ENCODE measurements at places on chromosomes 3 and 15.

DNA sequence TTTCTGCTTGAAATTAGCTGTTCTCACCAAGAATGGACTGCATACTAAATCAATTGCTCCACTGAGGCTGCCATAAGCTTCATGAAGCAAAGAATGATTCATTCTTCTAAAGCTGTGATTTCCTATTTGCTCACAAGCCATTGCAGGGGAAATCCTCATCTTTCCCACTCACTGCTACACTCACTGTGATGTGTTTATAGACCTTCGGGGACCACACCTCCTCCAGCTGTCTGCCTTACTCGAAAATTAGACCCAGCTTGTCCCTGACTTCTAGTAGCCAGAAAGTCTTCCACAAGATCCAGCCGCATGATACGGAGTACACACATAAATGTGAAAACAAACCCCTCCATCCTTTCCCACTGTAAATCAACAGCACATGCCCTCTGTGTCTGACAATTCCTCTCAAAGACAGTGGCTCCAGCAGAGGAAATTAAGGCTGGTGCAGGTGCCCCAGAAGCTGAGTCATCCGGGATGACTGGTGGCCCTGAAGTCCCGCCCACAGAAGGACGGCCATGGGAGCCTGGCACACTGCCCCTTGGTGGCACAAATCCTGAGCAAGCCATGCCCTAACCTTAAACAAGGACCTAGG, 172.0 kb downstream of the STT3B start:
- DNase-seq: no peak

- DNase-seq: no peak
Measured at GRCh38 chr3:14143271-14144225, 18.7 kb downstream of the TMEM43 start.

GRCh38 chr3:108334701-108335100, 38.4 kb downstream of the HHLA2 start:
- no peak for DNase-seq

DNA sequence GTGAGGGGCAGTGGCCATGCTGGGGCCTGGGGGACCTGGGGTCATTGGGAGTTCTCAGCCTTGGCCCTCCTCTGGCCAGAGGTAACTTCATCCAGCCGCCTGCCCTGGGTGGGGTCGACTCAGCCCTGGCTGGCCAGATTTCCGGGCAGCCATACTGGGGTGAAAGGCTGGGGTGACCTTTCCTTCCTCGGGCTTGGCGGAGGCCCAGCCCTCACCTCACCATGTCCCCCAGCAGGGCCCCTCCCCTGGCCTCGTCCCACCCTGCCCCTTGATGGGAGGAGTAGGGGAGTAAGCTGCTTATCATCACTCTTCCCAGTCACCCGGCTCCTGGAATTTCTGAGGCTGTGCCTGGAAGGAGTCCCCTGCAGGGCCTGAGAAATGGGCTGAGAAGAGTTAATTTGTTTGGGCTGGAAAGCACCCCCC, 5.4 kb downstream of the SEMA3F start:
- no peak for DNase-seq

DNA sequence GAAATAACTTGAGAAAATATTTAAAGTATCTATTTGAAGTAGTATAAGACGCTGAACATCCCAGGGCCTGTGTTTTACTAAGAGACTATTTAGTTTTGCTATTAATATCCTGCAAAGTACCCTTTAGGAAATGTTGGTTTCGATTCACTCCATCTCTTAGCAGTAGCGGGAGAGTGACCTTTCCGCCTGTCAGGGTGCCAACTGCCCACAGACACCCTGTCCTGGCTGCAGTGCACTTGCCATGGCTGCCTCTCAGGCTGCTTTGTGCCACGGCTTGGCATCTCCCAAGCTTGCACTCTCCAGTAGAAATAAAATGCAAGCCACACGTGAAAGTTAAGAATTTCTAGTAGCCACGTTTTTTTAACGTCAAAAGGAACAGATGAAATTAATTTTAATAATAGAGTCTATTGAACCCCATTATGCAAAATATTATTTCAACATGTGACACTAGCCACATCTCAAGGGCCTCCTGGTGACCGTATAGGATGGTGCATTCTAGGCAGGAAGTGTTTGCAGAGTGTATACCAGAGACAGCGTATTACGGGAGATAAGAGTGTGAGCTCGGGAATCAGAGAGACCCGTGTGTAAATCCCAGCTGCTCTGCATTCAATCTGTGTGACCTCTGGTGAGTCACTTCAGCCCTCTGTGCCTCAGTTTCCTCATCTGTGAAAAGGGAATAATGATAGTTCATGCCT, 19.8 kb downstream of the ADAMTS9 start:
- DNase-seq: no peak

- no peak for DNase-seq
Measured at GRCh38 chr15:92471288-92471687, 77.6 kb downstream of the ST8SIA2 start.

DNA sequence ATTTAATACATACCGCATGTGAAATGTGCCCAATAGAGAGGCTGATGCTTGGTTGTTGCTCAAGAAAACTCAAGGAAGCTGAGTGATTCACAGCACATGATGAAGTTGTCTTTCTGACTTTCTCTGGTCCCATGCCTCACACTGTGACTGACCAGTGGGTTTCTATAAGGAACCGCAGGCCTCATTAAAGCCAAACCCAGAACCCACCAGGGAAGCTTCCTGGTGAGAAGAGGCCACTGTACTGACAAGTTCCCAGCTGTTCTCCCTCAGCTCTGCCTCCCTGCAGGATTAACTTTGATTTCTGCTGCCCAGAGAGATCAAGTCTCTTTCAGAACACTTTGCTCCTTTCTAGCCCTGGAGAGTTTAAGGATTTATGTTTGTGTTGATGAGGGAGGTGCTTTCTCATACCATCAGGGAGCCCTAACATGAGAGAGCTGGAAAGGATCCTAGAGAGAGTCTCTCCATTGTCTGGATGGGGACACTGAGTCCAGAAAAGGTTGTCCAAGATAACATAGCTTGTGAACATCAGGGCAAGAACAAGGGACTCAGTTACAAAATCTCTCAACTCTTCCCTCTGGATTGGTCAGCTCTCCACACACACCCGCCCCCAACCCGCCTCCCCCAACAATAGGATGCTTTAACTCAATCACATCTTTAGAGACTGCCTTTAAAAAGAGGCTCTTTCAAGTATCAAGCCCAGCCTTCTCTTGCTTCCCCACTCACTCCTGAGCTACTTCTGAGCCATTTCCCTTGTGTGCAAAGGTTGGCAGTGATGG, 303.2 kb upstream of the TLE3 start:
- no peak for DNase-seq

DNA sequence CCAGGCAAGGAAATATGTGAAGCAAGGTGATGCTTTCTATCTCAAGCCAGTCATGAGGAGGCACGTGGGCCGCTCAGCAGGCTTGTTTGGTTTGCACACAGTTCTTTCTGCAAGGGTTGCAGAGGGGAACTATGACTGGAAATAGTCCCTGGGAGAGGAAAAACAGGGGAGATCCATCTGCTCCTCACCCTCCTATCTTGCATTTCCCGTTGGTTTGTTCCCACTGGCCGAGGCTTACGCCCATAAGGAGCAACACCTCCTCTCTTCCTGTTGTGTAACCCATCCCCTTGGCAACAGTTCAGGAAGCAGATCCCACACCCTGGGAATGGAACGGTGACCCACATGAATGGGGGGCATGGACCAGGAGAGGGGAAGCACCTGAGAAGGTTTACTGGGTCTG, 72.1 kb upstream of the MAGI1 start:
- no peak for DNase-seq

GRCh38 chr3:127694467-127695215, 21.9 kb downstream of the ABTB1 start:
- DNase-seq: peak; percentile 25

GRCh38 chr3:48215466-48215865, 7.8 kb upstream of the CAMP start:
- no peak for DNase-seq

- no peak for DNase-seq
Measured at GRCh38 chr3:76438971-76439370, 600.9 kb upstream of the ROBO2 start.
